ENCODE measurements at places on chromosomes 1 and 21.

- DNase-seq: no peak
Observed at GRCh38 chr1:182444497-182444896, 5.4 kb upstream of the RGSL1 start.

- no peak for DNase-seq
Observed at GRCh38 chr1:168504064-168504837, 39.5 kb downstream of the XCL2 start.

- no peak for DNase-seq
Observed at GRCh38 chr1:180975551-180975950, 47.1 kb downstream of the STX6 start.

DNA sequence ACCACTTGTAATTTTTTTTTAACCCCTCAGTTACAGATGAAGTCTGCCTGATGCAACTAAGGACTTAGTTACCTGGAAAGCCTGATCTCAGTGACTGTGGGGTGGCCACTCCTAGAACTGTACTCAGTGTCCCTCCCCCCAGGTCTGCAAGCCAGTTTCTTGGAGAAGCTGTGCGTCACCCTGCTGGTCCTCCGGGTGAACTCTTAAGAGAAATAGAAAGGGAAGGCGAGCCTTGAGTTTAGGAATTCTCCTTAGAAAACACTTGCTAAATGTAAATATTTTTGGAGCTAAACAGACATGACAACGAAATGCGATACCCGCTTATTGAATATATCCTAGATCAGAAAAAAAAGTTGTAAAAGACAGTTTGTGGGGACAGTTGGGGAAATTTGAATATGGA, 730 bp downstream of the SLC16A4 start:
- DNase-seq: no peak

- DNase-seq: no peak
Observed at GRCh38 chr1:93668121-93668520, 13.5 kb downstream of the BCAR3 start.

DNA sequence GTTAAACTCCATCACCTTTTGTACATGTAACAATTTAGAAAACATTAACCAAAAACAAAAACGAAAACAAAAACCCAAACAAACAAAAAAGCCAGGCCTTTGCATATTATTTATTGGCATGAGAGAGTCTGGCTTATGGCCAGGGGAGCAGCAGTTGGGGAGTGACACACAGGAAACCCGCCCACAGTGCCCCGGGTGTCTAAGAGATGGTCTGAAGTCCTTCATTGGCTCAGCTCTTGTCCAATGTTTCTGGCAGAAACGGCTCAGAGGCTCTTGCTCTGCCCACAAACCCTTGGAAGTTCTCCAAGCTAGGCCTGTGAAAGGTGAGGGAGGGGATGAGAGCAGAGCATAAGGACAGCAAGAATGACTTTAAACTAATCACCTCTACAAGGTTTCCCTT, 131.5 kb downstream of the CNIH3 start:
- DNase-seq: no peak

DNA sequence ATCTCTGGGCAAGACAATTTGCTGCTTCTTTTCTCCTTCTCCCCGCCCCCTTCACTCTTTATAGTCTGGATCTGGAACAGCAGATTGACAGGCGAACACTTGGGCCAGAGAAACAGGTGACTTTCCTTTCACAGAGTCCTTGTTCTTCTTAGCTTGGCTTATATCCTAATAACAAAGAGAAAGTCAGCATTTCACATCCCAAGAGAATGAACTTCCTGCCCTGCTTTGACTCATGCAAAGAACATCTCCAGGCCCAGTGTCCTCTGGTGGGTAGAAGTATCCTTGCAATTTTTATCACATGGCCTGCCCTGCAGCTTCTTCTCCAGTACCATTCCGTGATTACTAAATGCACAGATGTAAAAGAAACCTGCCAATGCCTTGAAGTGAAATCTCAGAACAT, 764.4 kb downstream of the ADGRL2 start:
- DNase-seq: no peak

DNA sequence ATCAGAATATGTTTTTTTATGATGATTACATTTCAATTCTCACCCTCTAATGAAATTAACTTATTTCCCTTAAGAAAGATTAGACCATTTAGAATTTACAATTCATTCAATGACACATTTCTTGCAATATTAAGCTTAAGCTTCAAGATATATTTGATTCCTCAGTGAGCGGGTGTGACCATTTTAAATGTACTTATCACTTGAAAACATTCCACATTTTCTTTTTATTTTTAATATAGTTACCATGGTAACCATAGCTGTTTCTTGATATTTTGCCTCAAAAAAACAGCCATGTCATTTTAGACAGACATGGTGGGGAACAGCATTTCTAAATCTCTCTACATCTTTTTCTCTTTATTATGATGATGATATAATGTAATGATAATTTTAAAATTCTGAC, 1029.0 kb upstream of the B3GALT2 start:
- DNase-seq: no peak

DNA sequence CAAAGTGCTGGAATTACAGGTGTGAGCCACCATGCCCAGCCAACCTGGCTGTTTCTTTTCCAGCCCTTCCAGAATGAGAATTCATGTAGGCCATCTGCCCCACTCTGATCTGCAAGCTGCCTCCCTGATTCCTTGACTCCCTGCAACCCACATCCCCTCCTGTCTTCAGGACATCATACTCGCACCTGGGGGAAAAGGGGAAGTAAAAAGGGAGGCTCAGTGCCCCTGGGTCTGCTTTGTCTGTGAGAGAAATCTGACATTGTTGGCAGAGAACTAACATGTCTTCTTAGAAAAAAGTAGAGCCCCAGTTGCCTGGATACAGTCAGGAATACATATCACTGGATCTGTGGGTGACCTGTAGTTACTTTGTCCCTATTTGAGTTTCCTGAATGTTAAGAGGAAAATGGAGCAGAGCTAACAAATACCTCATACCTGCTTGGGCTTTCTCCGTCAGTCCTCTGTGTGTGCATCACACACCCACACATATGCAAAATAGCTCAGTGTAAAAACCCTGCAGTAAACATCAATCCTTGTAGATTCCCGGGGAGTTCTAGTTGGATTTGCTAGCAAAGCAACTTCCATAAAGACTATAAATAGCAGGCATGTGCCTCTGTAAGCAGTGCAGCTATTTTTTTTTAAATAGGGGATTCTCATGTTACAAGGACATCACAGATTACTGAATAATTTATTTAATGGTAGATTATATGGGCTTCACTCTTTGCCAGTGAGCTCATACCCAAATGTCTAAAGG, 62.9 kb downstream of the TEX35 start:
- no peak for DNase-seq

GRCh38 chr1:171983584-171983983, 142.3 kb downstream of the DNM3 start:
- DNase-seq: no peak

- no peak for DNase-seq
Observed at GRCh38 chr1:76508871-76509270, 358.4 kb upstream of the ST6GALNAC5 start.

- DNase-seq: no peak
Observed at GRCh38 chr1:237542525-237543418, 347.9 kb downstream of the ZP4 start.
